Sciatic nerve (tissue), 2 donors: ENCODE measurements at places on chromosomes 3 and 15. TPM values are rescaled to one million over a fixed set of nuclear protein-coding genes. Genes with fewer than 3 reads are reported as not detected.

Gene ANKUB1
- total RNA-seq: 2.8 TPM

Gene PLSCR5
- not detected for total RNA-seq

Gene NRG4
- total RNA-seq: 0.27 TPM

Gene CSK
- 43.7 TPM for total RNA-seq

Gene ZDHHC3
- total RNA-seq: 85.1 TPM

Gene ITGA11
- 10.3 TPM for total RNA-seq

Gene STARD5
- total RNA-seq: 6.1 TPM

Gene BSN
- 0.62 TPM for total RNA-seq

Gene SLCO2A1
- total RNA-seq: 34.1 TPM

Gene MUSTN1
- 23.9 TPM for total RNA-seq

Gene ALDH1L1
- 4.1 TPM for total RNA-seq

Gene LRTM1
- not detected for total RNA-seq

Gene CCR8
- not detected for total RNA-seq

Gene GDPGP1
- 5.4 TPM for total RNA-seq

Gene SLC24A1
- total RNA-seq: 12.4 TPM

Gene GAP43
- total RNA-seq: 6.0 TPM

Gene CCR4
- 0.27 TPM for total RNA-seq

Gene SH3GL3
- 0.67 TPM for total RNA-seq

Gene ADCY5
- 16.8 TPM for total RNA-seq

Gene SH2D7
- not detected for total RNA-seq

Gene CACNA2D3
- 6.9 TPM for total RNA-seq

Gene AGBL1
- 0.49 TPM for total RNA-seq

Gene CPA3
- 10.3 TPM for total RNA-seq

Gene DNAH12
- total RNA-seq: 0.80 TPM

Gene ZNF80
- total RNA-seq: not detected

Gene ZPLD1
- not detected for total RNA-seq

Gene GNAT1
- total RNA-seq: not detected

Gene P2RY1
- total RNA-seq: 8.6 TPM

Gene LRIG1
- 50.8 TPM for total RNA-seq

Gene TUSC7
- total RNA-seq: not detected

Gene KBTBD13
- 0.27 TPM for total RNA-seq

Gene CLDN18
- 0.09 TPM for total RNA-seq

Gene WDR49
- 1.3 TPM for total RNA-seq
